Caudate nucleus (tissue), 63 donors: ENCODE measurements at places on chromosomes 4 and X.

- no peak for DNase-seq
Observed at GRCh38 chr4:128858879-128859671, 49.6 kb downstream of the JADE1 start.

GRCh38 chr4:36264207-36264826, 17.1 kb upstream of the DTHD1 start:
- no peak for DNase-seq

DNA sequence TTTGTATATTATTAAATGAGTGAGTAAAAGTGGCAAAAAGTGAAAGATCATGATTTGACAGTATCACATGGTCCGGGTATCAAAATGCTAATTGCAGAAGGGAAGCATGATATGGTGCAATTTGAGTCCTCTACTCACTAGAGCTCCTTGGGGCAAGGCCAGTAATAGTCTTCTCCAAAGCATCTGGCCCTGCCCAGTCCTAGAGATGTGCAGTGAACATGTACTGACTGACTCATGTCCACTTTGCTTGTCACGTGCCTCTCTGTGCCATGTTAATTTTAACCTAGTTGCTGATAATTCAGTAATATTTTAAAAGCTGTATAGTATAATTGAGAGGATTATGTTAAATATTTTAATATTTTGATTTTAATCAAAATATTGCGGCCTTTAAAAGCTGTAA, 54.6 kb upstream of the TENM3 start:
- no peak for DNase-seq

- no peak for DNase-seq
Observed at GRCh38 chrX:13899607-13900006, 82.7 kb upstream of the GPM6B start.

DNA sequence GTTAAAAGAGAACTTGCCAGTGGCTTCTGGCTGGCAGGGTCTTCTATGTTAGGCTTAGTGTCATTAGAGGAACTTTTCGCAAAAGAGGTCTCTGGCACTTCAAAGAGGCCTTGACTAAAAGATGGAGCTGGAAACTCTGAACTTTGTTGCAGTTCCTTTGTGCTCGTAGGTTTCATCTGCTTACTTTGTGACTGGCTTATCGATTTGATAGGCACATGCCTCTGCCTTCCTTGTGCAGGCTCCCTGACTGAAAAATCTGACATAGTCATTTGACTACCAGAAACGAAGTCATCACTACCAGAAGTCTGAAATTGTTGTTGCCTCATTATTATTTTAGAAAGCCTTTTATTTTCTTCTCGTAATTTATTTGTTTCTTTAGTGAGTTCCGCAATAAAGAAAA, 93.9 kb upstream of the IL13RA1 start:
- no peak for DNase-seq

GRCh38 chrX:97639526-97639925, 755.8 kb downstream of the RPA4 start:
- DNase-seq: no peak

GRCh38 chr4:138892483-138893407, 122.8 kb upstream of the NOCT start:
- DNase-seq: no peak

- DNase-seq: peak; percentile 68
Observed at GRCh38 chrX:44873415-44874276, 658 bp downstream of the KDM6A start.

DNA sequence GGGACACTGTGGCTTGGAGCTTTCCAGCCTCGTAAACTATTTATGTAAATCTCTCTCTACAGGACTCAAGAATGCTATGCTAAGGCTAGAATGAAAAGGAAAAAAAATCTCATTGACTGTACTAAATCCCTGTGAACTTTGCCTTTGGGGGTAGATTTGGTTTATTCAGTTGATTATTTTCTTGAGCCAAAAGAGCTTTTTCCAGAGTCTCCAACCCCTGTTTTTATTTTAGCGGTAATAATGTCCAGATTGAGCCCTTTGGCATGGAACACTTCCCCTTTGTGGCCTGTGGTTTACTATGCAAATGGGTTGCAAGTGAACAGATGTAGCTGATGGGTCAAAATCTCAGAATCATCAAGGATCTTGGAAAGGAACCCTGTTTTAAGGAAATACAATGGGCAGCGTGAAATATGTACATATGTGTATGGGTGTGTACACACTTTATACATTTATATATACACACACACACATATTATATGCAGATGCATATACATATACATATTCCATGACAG, 72.9 kb downstream of the FAM9B start:
- DNase-seq: no peak

- DNase-seq: no peak
Observed at GRCh38 chr4:172553216-172553615, 615.4 kb upstream of the GALNT7 start.

DNA sequence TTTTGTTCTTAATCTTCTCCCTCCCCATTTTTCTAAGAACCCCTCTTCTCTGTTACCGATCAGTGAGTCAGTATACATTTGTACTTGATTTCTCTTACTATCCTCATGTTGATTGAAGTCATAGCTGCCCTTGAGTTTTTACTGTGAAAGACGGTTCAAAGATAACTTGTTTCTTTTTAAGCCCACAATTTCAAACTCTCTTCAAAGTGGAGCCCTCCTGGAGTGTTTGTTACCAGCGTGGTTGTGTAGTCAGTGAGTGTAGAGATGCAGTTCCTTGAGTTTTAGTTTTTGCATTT, 7.9 kb downstream of the PPP1R3F start:
- DNase-seq: no peak

GRCh38 chrX:153684467-153685155, 3.1 kb upstream of the SLC6A8 start:
- no peak for DNase-seq

GRCh38 chr4:146379744-146380143, 142.0 kb downstream of the SLC10A7 start:
- no peak for DNase-seq

DNA sequence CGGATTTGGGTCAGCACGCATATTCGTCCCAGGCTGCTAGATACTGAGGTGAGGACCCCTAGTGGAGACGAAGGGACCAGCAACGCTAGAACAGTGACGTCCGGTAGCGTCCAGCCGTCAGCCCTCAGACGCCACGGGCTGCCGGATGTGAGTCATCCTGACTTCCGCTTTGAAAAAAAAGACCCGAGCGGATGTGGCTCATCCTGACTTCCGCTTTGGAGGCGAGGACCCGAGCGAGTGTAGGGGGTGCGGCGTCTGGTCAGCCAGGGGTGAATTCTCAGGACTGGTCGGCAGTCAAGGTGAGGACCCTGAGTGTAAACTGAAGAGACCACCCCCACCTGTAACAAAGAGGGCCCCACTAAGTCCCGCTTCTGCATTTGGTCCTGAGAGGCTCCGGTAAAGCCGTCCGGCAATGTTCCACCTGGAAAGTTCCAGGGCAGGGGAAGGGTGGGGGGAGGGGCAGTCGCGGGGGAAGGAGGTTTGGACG, at the start of gene MAGEB2:
Gene MAGEB2, plus strand, starts transcription at position 207 of the 487 bp plus-strand sequence. CDS start 3,018 bp downstream, outside the sequence.
- no peak for DNase-seq

- peak; percentile 46 for DNase-seq
Observed at GRCh38 chr4:2787230-2788100, 5.4 kb upstream of the SH3BP2 start.
